ENCODE measurements at places on chromosomes 3 and 15.

DNA sequence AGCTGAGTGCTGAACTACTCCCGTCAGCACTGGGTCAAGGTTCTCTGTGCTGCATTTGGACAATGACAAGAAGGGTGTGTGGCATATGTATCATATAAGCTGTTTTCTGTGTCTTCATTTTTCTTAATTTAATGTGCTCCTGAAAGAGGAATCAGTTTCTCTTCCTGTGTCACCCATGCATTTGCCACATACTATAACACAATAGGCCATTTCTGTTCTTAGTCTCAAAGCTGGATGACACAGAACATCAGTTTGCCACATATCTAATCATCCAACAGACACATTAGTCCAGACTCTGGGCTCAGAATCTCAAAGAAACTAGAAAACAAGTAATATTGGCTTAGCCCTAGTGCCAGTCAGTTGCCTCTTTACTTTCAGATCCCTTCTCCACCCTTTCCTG lies 34.1 kb downstream of the CEP19 start:
- no peak for DNase-seq

DNA sequence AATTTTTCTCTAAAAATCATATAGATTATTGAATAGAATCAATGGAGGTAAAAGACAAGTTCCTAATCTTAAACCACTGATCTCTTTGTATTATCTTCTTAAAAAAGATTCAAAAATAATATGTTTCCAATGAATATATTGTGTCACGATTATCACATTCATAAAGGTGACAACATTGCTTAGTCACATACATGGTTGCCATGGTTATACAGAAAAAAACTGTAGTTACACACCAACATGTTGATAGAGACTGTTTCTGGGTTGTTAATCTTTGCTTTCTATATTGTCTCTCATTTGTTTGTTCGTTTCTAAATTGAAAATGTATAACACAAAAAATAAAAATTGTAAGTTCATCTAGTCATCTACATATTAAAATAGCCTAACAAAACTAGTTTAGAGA lies 376.0 kb upstream of the ALCAM start:
- DNase-seq, result no peak

DNA sequence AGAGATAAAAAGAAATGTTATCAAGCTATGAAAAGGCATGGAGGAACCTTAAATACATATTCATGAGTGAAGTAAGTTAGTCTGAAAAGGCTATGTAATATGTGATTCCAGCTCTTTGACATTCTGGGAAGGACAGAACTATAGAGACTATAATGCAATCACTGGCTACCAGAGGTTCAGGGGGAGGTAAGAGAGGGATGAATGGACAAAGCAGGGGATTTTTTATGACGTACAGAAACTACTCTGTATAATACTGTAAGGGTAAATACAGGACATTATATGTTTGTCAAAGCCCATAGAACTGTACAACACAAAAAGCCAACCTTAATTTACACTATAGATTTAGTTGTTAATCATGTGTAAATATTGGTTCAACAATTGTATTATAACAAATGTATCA lies 46.1 kb downstream of the MCTP2 start:
- DNase-seq, result no peak

DNA sequence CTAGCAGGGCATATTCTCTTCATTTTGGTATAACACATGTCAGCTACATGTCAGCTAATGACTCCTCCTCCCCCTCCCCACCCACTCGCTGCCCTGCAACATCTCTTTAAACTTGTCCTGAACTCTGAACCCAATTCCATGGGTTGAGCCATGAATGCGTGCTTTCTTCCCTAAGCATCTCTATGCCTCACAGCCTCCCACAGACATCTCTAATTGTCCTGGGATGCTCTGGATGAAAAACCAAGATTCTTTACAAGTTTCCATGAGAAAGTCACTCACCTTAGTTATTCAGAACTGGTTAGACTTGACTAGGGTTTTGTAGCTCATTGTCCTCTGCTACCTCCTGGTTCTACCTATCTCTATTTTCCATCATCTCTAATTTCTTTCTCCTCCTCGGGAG lies 629.1 kb downstream of the TBL1XR1 start:
- DNase-seq, result no peak

DNA sequence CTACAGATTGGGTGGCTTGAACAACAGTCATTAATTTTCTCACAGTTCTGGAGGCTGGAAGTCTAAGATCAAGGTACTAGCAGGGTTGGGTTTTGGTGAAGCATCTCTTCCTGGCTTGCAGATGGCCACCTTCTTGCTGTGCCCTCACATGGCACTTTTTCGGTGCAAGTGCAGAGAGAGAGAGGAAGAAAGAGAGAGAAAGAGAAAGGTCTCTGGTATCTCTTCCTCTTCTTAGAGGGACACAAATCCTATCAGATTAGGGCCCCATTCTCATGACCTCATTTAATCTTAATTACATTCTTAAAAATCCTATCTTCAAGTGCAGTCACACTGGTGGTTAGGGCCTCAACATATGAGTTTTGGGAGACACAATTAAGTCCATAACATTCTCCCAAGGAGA lies 167.1 kb downstream of the NFKBIZ start:
- DNase-seq, result no peak

- DNase-seq, result no peak
Observed at GRCh38 chr3:117669774-117670173, 960.2 kb downstream of the TUSC7 start.

- no peak for DNase-seq
Observed at GRCh38 chr15:84741121-84741520, 7.3 kb upstream of the ZNF592 start.

- DNase-seq, result no peak
Observed at GRCh38 chr3:122025296-122025695, 3.2 kb upstream of the ILDR1 start.

DNA sequence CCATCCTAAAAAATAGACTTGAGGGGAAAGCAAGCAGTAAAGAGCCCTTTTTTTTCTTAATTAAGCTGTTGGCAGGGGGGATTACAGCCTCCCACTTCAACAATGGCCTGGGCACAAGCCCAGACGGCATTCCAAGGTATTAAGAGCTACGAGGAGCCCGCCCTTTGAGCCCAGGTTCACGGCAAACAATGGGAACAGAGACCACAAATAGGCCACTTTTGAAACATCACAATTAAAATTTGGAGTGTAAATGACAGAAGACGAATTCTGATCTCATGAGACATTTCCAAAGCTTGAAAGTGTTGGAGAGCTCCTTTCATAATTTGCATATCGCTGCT lies 8.9 kb downstream of the CHSY1 start:
- DNase-seq, result no peak

DNA sequence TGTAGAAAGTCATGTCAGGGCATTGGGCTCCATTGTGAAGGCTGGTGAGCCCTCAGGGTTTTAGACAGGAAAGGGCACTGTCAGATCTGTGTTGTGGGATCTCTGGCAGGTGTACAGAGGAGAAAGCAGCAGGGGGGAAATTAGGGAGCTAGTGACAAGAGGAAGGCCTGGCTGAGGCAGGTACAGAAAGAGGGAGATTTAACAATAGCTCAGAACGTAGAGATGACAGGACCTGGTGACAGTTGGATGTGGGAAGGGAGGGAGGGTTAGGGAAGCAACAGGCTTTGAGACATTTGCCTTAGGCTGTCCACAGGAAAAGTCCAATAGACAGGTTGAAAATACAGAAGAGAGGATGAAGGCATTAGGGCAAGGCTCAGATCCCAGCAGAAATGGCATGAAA lies 288.1 kb downstream of the EPHB1 start:
- no peak for DNase-seq

- no peak for DNase-seq
Observed at GRCh38 chr3:23481011-23481615, 278.0 kb downstream of the UBE2E2 start.

- DNase-seq, result no peak
Observed at GRCh38 chr3:179308001-179308400, 14.8 kb upstream of the ZNF639 start.

GRCh38 chr15:27441120-27441519 lies 470.1 kb downstream of the GABRG3 start:
- DNase-seq, result no peak

- no peak for DNase-seq
Observed at GRCh38 chr3:175208326-175208725, 349.2 kb downstream of the NAALADL2 start.

DNA sequence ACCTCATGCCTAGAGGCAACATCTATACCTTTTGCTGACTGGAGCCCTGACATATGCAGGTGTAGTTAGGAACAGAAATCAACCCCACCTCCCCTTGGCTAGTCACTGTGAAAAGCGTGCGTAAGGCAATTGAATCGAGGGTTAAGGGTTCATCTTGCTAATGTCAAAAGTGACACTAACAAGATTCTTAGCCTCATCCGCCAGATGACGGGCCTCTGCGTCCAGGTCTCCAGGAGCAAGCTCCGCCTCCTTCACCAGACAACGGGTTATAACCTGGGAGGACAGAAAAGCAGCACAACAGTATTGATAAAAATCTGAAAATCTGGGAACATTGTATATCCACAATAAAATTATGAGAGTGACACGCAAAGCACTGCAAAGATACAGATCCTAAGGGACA lies 4.7 kb downstream of the SELENOS start:
- DNase-seq, result no peak

GRCh38 chr3:186094696-186095425 lies 14.0 kb downstream of the ETV5 start:
- DNase-seq, result no peak

DNA sequence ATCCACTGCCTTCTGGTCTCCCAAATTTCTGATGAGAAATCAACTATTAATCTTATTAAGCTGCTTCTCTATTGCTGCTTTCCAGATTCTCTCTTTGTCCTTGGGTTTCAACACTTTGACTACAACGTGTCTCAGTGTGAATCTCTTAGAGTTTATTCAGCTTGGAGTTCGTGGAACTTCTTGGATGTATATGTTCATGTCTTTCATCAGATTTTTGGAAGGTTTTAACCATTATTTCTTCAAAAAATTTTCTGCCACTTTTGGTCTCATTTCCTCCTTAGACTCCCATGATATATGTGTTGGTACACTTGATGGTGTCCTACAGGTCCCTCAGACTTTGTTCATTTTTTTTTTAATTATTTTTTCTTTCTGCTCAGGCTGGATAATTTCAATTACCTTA lies 36.0 kb downstream of the TICRR start:
- DNase-seq, result no peak

DNA sequence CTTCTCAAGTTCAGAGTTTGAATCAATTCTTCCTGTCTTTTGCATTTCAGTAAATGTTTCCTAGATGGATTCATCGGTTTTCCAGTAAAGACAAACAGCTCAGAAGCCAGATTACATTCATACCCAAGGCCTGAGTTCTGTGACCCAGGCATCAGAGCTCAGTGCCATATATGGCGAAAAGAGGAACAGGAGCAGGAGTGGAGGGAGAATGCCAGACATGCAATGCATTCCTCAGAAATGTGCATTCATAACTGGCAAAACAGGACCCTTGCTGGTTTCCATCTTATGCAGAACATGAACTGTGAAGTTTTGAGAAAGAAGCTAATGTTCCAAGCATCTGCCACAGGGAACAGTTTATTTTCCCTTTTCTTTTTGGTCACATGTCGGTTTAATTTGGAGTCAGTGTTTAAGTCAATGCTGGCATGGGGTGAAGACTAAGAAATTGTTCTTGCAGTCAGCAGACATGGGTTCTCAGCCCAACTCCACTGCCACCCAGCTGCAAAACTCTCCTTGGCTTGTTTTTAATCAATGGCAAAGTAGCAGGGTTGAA lies 116.5 kb downstream of the LPP start:
- no peak for DNase-seq

GRCh38 chr15:89587955-89588354 lies 12.7 kb downstream of the TICRR start:
- DNase-seq, result no peak

DNA sequence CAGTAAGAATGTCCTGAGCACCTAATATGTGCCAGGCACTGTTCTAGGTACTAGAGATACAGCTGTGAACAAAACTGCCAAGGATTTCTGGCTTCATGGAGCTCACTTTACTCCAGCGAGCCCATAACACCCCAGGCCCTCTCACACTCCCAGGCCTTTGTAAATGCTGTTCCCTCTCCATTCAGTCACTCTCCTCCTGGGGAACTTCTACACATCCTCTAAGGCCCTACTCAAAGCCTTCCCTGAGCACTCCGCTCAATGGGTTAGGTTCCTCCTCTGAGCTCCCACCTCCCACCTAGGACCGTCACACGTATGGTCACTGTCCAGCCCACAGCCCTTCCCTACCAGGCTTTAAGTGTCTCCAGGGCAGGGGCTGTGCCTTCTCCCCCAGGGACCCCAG lies 27.2 kb downstream of the SEMA7A start:
- no peak for DNase-seq

- no peak for DNase-seq
Observed at GRCh38 chr3:70061096-70061495, 61.6 kb downstream of the SAMMSON start.

GRCh38 chr3:114550165-114550564 lies 256.3 kb downstream of the TIGIT start:
- DNase-seq, result no peak

DNA sequence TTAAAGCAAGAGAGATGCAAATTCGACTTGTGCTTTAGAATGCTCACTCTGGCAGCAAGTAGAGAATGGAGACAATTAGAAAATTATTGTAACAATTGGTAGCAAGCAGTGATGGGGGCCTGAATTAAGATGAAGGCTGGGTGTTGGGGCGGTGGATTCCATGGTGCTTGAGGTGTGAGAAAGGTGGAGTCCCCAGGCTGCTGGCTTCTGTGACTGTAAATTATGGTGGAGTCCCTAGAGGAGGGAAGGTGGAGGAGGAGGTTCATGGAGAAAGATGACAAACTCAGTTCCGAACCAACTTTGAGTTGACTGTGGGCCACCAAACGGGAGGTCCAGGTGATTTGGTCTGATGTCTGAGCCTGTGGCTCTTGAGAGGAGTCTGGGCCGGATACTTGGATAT lies 10.7 kb upstream of the SMAD3 start:
- DNase-seq, result no peak

DNA sequence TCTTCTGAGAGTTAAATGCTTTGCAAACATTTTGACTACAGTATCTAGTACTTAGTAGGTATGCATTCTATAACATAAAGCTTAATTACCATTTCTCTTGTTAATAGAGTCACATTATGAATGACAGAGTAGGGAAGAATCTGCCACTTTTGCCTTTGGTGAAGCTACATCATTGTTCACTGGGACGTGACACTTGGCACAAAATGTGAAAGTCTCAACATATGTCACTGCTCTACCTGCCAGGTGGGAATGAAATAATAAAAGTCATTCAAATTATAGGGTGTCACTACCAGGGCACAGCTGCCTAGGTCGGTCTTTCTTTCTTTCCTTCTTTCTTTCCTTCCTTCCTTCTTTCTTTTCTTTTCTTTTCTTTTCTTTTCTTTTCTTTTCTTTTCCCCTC lies 17.6 kb downstream of the GPR87 start:
- no peak for DNase-seq
